ENCODE measurements at places on chromosomes 6 and 20. TPM values are rescaled to one million over a fixed set of nuclear protein-coding genes. Genes with fewer than 3 reads are reported as not detected.

GRCh38 chr6:136677344-136677743, 114.9 kb downstream of the MAP3K5 start:
- no peak overlapping the region for H3K27ac ChIP-seq
- no peak for DNase-seq
- H3K36me3 ChIP-seq, result peaks cover 35% of the 10 kb centered on the region
- H3K27me3 ChIP-seq, result no peaks in the 10 kb centered on the region

DNA sequence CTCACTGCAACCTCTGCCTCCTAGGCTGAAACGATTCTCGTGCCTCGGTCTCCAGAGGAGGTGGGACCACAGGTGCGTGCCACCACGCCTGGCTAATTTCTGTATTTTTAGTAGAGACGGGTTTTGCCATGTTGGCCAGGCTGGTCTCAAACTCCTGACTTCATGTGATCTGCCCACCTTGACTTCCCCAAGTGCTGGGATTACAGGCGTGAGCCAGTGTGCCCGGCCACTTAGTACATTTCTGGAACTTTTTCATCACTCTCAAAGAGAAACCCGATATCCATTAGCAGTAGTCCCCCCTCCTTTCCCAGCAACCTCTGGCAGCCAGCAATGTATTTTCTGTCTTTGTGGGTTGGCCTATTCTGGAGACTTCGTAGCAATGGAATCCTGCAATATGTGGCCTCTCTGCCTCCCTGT, 109.8 kb downstream of the JARID2 start:
- H3K4me1 ChIP-seq, result peaks cover 65% of the 10 kb centered on the region
- no peaks in the 10 kb centered on the region for H3K36me3 ChIP-seq
- no peak overlapping the region for H3K27ac ChIP-seq
- H3K4me3 ChIP-seq, result no peak overlapping the region

DNA sequence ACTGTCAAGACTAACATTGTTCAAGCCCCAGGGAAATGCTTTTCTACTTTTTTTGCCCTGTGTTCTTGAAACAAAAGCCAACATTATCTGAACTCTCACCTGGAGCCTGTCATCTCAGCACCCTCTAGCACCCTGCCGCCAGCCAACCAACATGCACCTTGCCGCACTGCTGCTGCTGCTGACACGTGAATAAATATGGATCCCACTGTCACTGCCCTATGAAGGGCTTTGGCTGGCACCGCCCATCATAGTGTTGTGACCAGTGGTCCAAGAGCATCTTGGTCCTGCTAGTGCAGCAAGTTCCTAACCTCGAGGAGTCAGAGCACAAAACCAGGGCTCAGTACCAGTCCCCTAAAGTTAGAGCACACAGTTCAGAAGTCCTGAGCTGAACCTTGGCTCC, 41.6 kb downstream of the CENPW start:
- H3K36me3 ChIP-seq, result no peaks in the 10 kb centered on the region
- no peak for DNase-seq
- no peak overlapping the region for H3K4me3 ChIP-seq
- no peaks in the 10 kb centered on the region for H3K27me3 ChIP-seq

RSPH4A gene
- not detected for polyA plus RNA-seq

NKX2-2 gene
- polyA plus RNA-seq, result not detected

EYS gene
- polyA plus RNA-seq, result not detected
